Left kidney (tissue), 8 donors: ENCODE measurements at places on chromosomes 12 and 14.

DNA sequence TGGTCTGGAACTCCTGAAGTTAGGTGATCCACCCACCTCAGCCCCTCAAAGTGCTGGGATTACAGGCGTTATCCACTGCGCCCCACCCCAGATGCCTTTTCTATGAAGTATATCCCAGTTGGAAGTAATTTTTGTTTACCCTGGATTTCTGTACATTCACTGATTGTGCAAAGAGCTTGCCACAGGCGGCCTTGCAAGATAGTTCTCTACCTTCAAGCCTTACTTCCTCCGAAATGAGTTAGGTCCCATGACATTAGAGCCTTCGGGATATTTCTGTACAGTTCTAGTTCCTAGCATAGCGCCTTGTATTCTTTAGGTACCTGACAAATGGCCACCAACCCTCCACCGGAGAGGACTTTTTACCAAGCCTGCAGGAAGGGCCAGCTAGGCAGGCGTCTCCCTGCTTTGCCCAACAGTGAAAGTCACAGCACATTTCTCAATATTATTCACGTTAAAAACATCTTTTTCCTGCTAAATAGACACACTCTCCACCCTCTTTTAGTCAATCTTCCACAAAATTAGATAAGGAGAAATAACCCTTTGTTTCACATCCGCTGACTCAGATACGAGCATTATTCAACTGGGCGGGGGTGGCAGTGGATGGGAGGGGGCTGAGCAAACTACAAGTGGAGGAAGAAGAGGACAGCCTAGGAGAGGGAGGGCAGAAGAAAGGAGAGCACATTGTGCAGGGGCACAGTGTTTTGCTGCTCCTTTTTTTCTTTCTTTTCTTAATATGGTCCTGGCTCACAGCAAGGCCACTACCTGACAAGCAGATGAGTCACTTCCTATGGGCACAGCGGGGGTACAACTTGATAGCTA is 40.0 kb upstream of the CAPRIN2 start:
- DNase-seq, result no peak

GRCh38 chr12:26528943-26529342 is 304.1 kb downstream of the ITPR2 start:
- DNase-seq, result no peak

GRCh38 chr12:51592034-51592705 is 1.1 kb downstream of the SCN8A start:
- no peak for DNase-seq

- no peak for DNase-seq
Measured at GRCh38 chr12:132388379-132389015, 59.1 kb upstream of the GALNT9 start.

- peak; percentile 39 for DNase-seq
Measured at GRCh38 chr12:26226629-26227360, 31.4 kb downstream of the SSPN start.

DNA sequence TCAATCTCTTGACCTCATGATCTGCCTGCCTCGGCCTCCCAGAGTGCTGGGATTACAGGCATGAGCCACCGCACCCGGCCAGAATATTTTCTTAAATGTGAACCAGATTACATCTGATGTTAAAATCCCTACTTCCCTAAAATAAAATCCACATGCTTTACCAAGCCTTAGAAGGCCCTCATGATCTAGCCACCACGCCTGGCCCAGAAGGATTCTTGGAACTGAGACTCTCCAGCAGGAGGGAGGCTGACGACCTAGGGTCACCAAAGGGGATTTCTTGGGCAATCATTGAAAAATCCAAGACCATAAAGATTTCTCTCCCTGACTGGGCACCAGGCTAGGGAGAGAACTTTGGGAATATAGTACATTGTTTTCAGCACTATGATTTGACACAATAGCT is 25.2 kb upstream of the RASSF3 start:
- no peak for DNase-seq

GRCh38 chr12:25365340-25365730 is 114.6 kb upstream of the KRAS start:
- no peak for DNase-seq

DNA sequence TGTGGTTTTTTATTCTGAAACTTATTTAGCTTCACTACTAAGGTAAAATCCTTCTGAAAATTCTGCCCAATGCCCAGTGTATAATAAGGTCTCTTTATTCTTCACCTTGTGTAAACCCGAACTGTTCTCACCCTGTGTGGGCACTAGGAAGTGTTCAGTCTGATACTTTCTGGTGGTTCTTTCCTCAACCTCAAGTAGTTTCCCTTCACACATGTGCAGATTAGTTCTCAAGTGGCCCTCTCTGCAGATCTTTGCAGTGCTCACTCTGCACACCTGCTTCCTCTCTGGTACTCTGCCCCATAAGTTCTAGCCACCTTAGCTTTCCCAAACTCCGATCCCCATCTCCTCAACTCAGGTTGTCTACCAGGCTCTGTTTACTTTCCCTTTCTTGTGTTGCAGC is 61.6 kb downstream of the RAD51B start:
- no peak for DNase-seq

DNA sequence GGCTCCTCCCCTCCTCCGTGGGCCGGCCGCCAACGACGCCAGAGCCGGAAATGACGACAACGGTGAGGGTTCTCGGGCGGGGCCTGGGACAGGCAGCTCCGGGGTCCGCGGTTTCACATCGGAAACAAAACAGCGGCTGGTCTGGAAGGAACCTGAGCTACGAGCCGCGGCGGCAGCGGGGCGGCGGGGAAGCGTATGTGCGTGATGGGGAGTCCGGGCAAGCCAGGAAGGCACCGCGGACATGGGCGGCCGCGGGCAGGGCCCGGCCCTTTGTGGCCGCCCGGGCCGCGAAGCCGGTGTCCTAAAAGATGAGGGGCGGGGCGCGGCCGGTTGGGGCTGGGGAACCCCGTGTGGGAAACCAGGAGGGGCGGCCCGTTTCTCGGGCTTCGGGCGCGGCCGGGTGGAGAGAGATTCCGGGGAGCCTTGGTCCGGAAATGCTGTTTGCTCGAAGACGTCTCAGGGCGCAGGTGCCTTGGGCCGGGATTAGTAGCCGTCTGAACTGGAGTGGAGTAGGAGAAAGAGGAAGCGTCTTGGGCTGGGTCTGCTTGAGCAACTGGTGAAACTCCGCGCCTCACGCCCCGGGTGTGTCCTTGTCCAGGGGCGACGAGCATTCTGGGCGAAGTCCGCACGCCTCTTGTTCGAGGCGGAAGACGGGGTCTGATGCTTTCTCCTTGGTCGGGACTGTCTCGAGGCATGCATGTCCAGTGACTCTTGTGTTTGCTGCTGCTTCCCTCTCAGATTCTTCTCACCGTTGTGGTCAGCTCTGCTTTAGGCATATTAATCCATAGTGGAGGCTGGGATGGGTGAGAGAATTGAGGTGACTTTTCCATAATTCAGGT is at the start of gene PSEN1:
TSS of gene PSEN1 (plus strand) at position 121 of the 839 bp plus-strand sequence. CDS start 11,513 bp downstream, outside the sequence.
- peak; percentile 95 for DNase-seq

DNA sequence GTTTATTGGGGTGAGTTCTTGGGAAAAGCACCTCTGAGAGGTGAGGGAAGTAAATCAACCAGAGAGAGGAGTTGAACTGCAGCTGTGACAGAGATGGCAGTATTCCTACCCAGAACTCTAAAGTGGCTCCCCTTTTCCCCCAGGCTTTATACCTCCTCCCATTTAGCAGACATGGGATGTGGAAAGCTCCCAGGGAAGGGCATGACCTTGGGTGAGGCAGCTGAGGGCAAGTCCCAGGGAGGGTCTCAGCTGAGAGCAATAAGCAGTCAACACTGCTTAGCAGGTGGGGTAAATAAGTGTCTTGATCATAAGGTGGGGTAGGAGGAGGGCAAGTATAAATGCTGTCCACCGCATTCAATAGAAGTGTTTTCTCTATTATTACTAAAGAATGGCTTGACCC is 143.0 kb downstream of the AKAP6 start:
- no peak for DNase-seq

DNA sequence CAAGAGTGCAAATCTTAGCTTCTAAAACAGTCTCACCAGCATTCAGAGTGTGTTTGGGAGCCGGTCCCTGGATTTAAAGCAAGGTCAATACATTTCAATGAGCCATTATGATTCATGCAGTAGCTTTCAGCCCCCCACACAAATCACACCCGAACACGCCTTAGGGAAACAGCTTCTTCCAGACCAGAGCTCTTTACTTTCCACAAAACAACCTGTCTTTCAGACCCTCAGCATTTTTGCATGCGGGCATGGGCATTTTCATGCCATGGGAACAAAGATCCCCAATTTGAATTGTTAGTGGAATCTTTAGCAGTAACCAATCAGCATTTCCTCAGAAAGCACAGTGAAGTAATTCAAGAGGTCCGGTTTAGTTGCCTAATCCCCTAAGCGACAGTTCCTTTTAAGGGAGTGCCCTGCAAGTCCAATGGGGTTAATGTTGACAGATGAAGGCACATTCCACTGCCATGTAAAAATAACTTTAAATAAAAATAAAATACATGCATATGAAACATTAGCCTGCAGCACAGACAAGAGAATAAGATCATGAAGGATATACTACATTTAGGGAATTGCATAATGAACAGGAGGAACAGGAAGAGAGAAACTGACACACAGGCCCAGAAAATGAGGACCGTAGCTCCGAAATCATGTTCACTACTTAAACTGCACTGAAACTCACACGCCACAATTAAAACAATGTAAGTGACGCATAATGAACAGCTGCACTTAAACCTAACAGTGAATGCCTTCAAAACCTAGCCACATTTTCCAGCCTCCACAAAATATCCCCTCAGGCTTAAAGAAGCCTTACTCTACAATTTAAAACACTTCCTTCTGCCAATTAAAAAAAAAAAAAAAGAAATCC is 4.0 kb downstream of the VPS37B start:
- no peak for DNase-seq

DNA sequence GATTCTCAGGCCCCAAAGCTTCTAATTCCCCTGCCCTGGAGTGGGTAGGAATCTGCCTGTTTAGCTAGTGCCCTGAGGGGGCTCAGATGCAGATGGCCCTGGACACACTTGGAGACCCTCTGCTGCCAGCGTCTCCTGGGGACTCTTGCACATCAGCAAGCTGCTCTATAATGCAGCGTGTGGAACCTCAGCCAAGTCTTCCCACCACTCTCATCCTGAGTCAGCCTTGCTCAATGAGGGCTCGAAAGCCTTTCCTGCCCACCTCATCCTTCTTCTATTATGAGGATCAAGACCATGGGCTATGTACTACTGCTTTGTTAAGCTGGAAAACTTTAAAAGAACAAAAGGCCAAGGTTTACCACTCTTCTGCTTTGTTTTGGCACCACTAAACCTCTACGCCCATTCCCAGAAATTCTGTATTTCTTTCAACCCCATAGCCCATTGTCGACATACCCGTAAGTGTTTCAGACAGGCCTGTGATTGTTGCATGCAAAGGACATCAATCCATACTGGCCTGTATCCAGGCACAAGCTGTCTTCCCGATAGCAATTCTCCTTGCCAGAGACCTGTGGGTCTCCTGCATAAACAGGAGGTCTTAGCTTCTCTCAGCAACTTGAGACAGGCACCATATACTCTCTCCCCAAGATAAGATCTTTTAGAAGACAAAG is 246.9 kb downstream of the DPF3 start:
- DNase-seq, result no peak

DNA sequence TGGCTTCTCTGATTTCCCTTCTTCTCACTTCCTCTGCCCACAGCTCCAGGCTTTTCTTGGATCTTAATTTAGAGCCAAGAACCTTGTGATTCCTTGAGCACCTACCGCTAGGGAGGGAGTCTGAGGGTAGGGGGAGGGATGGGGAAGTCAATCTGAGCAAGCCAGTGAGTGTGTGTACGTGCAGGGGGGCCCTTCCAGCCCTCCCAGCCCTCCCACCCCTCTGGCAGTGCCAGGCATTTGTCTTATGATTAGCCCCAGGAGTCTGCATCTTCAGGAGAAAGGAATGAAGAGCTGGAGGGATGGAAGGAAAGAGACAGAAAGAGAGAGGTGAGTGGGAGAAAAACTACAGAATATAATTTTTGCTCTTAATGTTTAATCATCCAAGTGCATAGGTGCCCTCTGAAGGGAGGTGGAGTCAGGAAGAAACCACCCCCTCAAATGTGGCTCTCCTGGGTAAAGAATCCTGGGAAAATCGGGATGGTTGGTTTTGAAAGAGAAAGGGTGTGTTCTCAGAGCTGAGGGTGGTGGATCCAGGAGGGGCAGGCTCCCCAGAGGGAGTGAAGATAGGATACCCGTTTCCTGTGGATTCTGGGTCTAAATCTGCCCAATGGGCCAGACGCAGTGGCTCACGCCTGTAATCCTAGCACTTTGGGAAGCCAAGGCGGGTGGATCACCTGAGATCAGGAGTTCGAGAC is 2.1 kb downstream of the PIANP start:
- no peak for DNase-seq

- DNase-seq, result no peak
Measured at GRCh38 chr12:70070494-70071007, 172.7 kb upstream of the CNOT2 start.

GRCh38 chr14:38297681-38298080 is 41.8 kb upstream of the CLEC14A start:
- DNase-seq, result no peak

DNA sequence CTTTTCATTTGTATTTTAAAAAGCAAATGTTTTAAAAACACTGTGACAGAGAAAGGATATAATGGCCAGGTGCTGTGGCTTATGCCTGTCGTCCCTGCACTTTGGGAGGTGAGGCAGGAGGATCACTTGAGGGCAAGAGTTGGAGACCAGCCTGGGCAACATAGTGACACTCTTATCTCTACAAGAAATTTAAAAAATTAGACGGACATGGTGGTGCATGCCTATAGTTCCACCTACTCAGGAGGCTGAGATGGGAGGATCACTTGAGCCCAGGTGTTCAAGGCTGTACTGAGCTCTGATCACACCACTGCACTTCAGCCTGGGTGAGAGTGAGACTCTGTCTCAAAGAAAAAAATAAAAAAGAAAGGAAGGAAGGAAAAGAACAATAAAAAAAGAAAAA is 7.8 kb downstream of the RFX4 start:
- no peak for DNase-seq
